GF-D8 (cell line): ENCODE measurements at places on chromosomes 12 and 14.

DNA sequence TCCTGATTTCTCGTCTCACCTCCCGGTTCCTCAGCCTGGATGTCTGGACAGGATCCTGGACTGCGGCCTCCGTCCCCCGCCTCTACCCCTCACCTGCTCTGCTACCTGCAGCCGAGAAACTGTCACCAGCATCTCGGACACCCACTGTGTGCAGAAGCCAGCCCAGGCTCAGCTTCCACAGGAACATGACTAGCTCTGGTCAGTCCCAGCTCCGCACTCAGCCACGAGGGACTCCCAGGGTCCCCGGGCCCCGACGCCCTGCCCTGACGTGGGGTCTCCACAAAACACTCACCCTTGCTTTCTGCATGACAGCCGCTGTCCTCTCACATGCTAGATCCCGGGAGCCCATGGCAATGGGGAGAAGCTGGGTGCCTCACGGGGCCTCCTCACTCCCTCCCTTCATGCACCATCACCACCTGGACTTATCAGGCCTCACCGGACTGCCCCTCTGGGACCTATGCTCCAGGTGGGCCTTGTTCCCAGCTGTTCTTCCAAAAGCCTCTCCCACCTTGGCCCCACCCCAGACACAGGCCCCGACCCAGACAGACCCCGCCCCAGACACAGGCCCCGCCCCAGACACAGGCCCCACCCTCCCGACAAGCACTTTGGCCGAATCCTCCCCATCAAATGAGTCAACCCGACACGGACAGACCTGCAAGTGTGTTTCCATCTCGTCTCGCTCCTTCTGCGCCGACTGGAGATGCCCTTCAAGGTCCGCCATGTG, 26.9 kb upstream of the ANKLE2 start:
- no peak for DNase-seq

DNA sequence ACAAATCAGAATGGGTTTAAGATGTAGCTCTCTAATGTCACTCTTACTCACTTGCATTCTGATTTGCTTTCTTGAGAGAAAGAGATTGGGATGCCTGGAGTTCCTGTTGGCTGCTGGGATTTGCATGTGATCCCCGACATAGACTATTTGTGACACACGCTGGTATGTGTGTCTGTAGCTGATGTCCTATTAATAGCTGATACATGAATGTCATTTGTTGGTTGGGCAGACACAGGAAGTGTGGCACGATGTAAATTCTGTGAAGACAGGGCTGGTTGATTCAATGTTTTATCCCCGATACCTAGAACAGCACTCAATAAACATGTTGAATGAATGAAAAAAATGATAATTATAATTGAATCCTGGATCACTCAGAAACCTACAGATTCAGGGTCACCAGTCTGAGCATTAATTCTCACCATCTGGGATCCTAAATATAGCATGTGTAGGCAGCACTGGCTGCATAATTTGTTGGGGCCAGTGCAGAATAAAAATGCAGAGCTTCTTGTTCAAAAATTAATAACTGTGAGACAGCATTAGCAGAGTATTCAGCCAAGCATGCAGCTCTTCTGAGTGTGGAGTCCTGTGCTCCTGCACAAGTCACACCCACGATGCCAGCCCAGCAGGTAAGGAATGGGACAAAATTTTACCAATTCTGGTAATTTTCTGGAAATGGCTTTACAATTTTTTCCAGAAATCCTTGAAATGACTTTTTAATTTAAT, 35.5 kb upstream of the SOCS2 start:
- DNase-seq, result no peak

DNA sequence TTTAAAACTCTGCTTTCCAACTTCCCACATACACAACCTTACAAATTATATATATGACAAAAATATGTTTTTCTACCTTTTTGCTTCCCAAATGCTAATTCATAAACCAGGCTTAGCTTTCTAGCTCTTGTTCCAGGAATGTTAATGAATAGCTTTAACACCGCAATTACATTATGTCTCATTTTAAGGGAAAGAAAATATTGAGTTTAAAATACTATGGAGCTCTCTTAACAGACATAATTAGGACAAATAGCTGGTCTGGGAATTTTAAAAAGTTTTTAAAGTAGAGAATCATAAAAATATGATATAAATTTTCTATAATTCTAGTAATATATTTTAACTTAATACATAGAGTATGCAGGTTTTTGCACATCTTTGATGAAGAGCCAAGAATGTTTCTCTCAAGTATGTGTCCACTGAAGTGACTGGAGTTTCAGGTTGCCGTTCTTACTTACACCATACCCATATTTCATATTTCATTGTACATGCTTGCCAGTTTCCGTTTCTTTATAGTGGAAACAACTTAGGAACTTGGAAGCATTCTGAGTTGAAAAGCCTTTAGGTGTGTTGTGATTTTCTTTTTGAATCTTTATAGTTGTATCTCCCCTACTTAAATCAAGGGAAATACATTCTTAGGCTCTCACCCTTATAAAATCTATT, 90.6 kb upstream of the SLCO1C1 start:
- no peak for DNase-seq

DNA sequence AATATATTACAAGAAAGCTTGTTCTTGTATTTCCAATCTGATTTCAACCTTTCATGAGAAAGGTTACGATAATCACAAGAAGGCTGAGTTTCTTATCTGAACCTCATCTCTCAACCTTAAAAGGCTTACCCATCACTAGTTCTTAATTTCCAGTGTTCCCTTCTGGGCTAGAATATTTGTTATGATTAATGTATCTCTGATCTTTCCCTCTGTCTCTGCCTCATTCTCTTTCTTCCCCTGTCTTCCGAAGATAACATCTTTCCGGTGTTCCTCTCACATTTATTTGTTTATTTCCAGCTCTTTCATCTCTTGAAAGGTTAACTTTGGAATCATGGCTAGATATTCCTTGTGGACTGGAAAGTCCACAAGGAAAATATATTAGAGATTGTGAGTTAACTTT, 255.9 kb downstream of the SLC6A15 start:
- DNase-seq, result no peak

DNA sequence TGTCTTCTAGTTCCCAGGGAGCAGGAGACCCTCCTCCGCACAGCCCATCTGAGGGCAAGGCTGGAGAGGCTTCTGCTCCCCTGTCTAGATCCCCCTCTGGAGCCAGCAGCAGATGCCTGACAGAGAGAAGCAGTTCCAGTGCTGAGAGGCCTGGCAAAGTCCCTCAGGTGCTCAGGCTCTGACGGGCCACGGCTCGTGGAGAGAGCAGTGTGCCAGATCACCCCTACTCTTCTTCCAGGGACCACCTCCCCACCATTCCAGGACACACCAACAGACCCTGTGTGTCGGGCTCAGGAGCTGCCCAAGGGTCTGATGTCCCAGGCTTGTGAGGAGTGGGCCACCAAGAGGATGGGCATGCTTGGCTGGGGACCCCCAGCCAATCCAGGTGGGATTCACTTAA, 22.5 kb upstream of the C14orf180 start:
- no peak for DNase-seq

DNA sequence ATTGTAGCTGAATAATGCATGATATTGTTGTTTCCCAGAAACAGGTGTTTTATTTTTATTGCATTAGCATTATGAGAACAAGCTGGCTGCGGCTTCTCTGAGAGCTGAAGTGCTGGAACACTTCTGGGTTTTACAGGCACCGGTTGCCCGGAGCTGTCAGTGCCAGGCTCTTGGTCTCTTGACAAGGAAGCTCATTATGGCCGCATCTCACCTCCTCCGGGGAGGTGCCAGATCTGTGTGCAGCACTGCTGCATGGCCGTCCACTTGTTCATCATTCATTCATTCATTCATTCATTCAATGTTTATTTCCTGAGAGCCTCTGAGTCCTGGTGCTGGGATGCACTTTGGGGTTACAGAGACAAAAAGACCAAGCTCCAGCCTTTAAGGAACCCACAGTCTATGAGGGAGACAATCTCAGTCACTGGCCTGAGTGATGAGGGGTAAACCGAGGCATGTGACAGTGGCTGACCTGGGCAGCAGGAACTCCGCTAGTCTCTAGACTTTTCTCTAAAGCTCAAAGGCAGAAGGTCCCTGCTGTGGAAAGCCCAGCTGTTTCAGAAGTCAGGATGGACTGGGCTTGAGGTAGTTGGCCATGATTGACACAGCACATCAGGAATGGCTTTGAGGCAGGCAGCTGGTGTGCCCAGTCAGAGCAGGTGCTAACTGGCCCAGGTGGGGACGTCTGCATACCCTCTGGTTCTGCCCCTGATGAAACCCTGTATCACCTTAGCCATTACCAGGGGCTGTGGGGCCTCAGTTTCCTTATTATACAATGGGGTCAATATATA, 181.0 kb downstream of the ADGRD1 start:
- no peak for DNase-seq

DNA sequence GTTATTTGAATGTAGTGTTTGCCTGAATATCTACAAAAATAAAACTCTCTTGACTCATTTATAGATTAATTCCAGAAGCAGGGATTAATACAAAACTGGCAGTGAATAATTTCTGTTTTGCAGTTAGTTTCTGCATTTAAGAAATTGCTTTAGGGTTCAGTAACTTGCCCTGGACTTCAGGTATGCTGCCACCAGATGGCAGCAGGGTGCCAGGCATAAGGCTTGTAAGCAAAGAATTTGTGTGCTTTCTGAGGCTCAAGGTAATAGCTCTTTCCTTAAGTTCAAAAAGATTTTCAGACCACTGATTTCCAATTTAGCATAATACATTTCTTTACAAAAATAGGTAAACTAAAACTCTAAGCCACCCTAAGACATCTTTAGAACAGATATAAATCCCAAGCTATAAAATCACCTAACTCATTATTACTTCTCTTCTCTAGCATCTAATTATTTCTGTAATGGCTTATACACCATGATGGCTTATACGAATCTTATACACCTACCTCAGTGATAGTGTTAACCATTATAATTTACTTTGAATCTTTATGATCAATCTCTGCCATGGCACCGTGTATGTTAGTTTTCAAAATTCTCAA, 398.3 kb downstream of the APAF1 start:
- DNase-seq, result no peak

- no peak for DNase-seq
These were observed 12.6 kb upstream of the SNX6 start for GRCh38 chr14:34642595-34642994.

DNA sequence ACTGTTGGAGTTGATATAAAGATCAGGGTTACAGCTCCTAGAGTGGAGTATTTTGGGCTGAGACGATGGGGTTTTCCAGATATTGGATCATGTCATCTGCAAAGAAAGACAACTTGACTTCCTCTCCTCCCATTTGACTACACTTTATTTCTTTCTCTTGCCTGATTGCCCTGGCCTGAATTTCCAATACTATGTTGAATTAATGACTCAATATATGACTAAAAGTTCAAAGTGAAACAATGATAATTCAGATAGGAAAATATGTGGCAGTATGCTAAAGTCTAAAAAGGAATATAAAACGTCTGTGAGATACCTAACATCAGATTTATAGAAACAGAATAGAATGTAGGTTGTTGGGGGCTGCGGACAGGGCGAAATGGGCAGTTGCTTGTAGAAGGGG, 72.2 kb downstream of the BHLHE41 start:
- no peak for DNase-seq

DNA sequence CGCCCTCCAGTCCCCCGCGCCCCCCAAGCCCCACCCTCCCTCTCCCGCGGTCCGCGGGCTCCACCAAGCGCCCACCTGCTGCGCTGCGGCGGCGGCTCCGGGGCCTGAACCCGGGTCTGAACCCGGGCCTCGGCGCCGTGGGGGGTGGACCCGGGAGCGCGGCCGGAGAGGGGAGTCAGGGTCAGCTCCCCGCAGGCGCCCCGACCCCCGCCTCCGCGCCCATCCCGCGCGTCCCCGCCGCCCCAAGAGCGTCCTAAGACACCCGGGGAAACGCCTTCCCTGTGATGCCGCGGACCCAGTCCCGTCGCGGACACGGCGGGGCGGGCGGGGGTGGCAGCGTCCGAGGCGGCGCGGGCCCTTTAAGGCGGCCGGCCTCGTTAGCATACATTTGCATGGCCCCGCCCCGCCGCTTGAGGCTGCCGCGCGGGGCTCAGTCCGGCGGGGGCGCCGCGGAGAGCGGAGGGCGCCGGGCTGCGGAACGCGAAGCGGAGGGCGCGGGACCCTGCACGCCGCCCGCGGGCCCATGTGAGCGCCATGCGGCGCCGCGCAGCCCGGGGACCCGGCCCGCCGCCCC, at the start of gene MMP17:
Gene MMP17 (plus strand): TSS at position 433 of the 574 bp plus-strand sequence. CDS start 102 bp downstream, at position 535.
- DNase-seq, result no peak

GRCh38 chr12:41073633-41074472, 114.3 kb upstream of the PDZRN4 start:
- DNase-seq, result no peak
